Fibroblast of upper back skin (primary cell): ENCODE measurements at places on chromosomes 3 and 15.

GRCh38 chr3:141218162-141218835, 13.3 kb upstream of the PXYLP1 start:
- DNase-seq: no peak

- no peak for DNase-seq
Measured at GRCh38 chr3:171687581-171687980, 122.7 kb downstream of the PLD1 start.

- peak; percentile 95 for DNase-seq
Measured at GRCh38 chr3:123688241-123688747, 103.4 kb upstream of the HACD2 start.

- DNase-seq: peak; percentile 84
Measured at GRCh38 chr3:112560721-112561483, 860 bp downstream of the ATG3 start.

- DNase-seq: no peak
Measured at GRCh38 chr3:73729969-73730440, 105.3 kb upstream of the PDZRN3 start.

DNA sequence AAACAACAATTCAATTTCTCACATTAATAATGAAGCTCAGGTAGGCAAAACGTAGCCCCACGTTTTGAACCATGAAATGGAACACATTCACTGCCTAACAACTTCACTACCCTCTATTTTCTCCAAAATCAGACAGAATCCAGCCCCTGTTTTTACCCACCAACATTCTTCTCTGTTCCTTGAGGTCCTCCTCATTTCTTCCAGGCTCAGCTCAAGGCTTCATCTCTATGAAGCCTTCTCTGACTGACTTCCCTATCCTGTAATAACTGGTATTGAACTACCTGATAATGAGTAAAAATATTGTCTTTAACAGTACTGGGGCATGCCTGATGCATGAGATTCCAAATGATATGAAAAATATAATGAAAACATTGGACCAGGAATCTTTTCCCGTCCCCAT, 2.2 kb downstream of the TFRC start:
- DNase-seq: no peak

- DNase-seq: no peak
Measured at GRCh38 chr3:158489181-158489580, 81.8 kb upstream of the MLF1 start.

GRCh38 chr3:127454051-127454450, 136.5 kb downstream of the TPRA1 start:
- no peak for DNase-seq

DNA sequence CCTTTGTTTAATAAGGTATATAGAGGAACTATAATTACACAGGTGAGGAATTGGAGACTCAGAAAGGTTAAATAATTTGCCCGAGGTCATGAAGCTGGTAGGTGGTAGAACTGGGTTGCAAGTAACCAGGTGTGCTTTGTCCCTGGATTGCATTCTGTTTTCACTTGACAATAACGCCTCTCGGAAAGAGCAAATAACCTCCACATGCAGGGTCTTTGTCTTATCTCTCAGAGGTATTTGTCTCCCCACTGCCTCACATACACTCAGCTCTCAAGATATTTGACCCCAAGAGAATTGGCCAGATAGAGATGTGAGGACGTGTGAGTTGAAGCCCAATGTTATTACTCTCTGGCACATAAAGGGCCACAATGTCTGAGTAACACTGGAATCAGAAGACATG, 320.9 kb upstream of the ONECUT1 start:
- DNase-seq: no peak

- DNase-seq: no peak
Measured at GRCh38 chr15:41820791-41821423, 7.0 kb upstream of the JMJD7 start.

GRCh38 chr15:61186905-61187741, 42.0 kb downstream of the RORA start:
- peak; percentile 31 for DNase-seq

GRCh38 chr3:71710906-71711494, 14.2 kb downstream of the EIF4E3 start:
- DNase-seq: peak; percentile 61

GRCh38 chr3:112381673-112382542, 49.0 kb downstream of the CD200 start:
- DNase-seq: no peak

GRCh38 chr15:40436116-40436891, 4.4 kb upstream of the BAHD1 start:
- no peak for DNase-seq

- DNase-seq: peak; percentile 83
Measured at GRCh38 chr15:35545824-35546510, at the start of gene DPH6. Gene DPH6, minus strand, starts transcription at chr15:35546165. Its CDS starts 24 bp downstream, at chr15:35546141.

- DNase-seq: peak; percentile 43
Measured at GRCh38 chr3:153111016-153111415, 51.0 kb upstream of the RAP2B start.

- DNase-seq: peak; percentile 49
Measured at GRCh38 chr15:63029676-63030075, 12.9 kb upstream of the TPM1 start.

DNA sequence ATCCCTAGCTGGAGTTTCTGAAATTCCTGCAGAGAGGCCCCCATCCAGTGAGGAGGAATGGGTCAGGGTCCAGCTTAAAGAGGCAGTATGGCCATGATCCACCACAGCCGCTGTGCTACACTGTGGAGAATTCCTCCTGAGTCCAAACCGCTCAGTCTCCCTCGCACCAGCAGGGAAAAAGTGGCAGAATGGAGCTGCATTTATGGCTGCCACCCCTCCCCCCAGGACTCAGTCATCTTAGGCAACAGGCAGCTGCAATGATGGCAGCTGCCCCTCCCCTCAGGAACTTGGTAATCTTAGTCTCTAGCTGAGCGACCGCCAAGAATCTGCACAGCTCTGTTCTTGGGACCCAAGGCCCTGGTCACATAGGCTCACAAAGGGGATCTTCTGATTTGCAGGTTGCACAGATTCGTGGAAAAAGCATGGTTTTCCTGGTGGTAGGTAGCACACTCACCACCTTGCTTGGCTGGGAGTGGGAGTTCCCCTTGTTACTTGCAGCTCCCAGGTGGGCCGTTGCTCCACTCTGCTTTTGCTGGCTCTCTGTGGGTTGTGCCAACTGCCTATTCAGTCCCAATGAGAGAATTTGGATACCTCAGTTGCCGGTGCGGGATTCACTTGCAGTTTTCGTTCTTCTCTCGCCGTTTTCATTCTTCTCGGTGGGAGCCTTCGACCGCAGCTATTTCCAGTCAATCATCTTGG, 204.1 kb downstream of the STXBP5L start:
- DNase-seq: no peak

GRCh38 chr3:134798681-134799311, 3.7 kb downstream of the EPHB1 start:
- no peak for DNase-seq

- DNase-seq: peak; percentile 72
Measured at GRCh38 chr3:160665784-160666526, 11.0 kb upstream of the ARL14 start.

- DNase-seq: no peak
Measured at GRCh38 chr3:58540176-58540858, 3.3 kb upstream of the ACOX2 start.

- no peak for DNase-seq
Measured at GRCh38 chr3:118228151-118228550, 806.5 kb downstream of the IGSF11 start.

GRCh38 chr3:89108291-89108550, 800 bp downstream of the EPHA3 start:
- no peak for DNase-seq

DNA sequence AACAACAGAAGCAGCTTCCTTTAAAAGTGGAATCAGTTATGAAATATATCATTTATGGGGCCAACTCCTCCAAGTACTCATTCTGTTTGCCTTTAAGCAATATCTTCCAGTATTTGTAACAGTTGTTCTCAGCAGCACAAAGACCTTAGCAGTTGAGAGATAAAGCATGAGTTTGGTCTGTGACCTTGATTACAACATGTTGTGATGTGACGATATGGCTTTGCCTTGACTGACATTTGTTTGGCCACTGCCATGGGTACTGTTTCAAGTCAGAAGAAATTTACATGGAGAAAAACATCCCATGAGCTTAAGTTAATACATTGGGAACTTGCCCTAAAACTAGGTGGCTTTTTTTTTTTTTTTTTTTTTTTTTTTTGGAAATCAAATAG, 175.1 kb upstream of the KBTBD8 start:
- DNase-seq: no peak

DNA sequence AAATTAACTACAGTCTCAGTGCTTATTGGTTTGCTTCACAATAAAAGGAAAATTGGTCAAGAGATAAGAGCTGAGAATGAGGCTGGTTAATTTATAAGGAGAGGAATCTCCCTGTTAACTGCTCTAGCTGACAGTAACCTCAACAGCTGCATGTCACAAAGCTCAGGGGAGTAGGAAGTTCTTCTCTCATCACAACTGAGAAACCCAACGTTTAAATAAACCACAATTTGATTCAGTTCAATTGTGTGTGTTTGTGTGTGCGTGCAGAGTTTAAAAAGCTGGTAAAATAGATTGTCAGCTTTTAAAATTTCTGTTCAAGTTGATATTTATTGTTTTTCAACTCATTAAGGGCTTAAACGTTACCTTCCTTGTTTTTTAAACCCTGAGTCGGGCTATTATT, 3.5 kb upstream of the TGFBR2 start:
- DNase-seq: no peak

- peak; percentile 84 for DNase-seq
Measured at GRCh38 chr3:16048435-16049318, 125.8 kb upstream of the GALNT15 start.

DNA sequence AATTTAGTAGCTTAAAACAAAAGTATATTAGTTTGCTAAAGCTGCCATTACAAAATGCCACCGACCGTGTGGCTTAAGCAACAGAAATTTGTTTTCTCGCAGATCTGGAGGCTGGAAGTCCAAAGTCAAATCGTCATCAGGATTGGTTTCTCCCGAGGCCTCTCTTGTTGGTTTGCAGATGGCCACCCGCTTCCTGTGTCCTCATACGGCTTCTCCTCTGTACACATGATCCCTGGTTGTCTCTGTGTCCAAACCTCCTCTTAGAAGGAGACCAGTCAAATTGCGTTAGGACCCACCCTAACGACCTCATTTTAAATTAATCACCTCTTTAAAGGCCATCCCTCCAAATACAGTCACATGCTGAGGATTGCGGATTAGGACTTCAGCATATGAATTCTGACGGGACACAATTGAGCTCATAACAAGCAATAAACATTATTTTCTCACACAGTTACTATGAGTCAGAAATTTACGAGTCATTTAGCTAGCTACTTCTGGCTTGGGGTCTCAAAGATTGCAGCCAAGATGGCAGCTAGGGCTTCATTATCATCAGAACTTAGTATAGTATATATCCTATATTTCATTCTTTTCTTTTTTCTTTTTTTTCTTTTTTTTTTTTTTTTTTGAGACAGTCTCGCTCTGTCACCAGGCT, 58.4 kb downstream of the RPL39L start:
- DNase-seq: no peak

GRCh38 chr3:52311576-52312119, 4.5 kb upstream of the DNAH1 start:
- no peak for DNase-seq

GRCh38 chr3:14872706-14873105, 53.9 kb downstream of the FGD5 start:
- DNase-seq: no peak

DNA sequence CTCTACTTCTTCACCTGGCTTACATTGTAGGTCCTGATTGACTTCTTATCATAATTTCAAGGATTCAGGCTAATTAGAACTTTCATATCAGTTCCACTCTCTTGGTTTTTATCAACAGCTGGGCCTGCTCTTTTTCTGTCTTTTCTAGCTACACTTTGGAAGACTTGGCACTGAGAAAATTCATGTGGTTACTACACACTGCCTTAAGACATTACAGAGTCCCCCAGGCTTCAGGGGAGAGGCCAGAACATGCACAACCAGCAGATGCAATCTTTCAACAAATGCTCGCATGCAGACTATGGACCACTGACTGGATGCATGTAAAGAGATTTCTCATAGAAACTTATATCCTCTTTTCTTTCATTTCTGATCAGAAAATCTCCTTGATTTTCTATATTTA, 423.5 kb downstream of the TUSC7 start:
- DNase-seq: no peak

- no peak for DNase-seq
Measured at GRCh38 chr15:73108676-73109075, 56.4 kb downstream of the NEO1 start.

GRCh38 chr15:40463886-40464545, 6.8 kb upstream of the CHST14 start:
- no peak for DNase-seq

GRCh38 chr3:67382536-67382935, 271.9 kb downstream of the SUCLG2 start:
- DNase-seq: peak; percentile 52

- peak; percentile 19 for DNase-seq
Measured at GRCh38 chr3:46561951-46562350, 4.2 kb downstream of the LRRC2 start.

GRCh38 chr3:13339833-13340232, 80.3 kb downstream of the NUP210 start:
- DNase-seq: no peak

DNA sequence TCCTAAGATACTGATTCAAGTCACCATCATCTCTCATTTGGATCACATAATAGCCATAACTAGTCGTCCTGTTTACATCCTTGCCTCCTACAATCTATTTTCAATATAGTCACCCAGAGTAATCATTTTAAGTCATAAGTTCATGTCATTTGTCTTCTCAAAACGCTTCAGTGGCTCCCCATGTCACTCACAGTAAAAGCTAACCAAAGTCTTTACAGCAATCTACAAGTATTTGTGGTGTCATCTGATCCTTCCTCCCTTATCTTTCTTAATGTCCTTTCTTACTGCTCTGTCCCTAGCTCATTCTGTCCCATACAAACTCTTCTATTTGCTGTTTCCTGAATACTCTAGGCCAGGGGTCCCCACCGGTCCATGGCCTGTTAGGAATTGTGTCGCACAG, 28.8 kb downstream of the GBE1 start:
- no peak for DNase-seq
